Psoas muscle (tissue), 8 donors: ENCODE measurements at places on chromosomes 4 and X. TPM values are rescaled to one million over a fixed set of nuclear protein-coding genes. Genes with fewer than 3 reads are reported as not detected.

FGG gene
- 0.75 TPM for total RNA-seq

MYL5 gene
- 4.8 TPM for total RNA-seq

NLGN3 gene
- 0.32 TPM for total RNA-seq

NMU gene
- not detected for total RNA-seq

SOD3 gene
- total RNA-seq, result 3.8 TPM

ZAR1 gene
- not detected for total RNA-seq

HPGD gene
- 6.5 TPM for total RNA-seq

CFP gene
- 1.7 TPM for total RNA-seq

SLC16A2 gene
- total RNA-seq, result 2.1 TPM

BBS12 gene
- 1.6 TPM for total RNA-seq

C4orf36 gene
- not detected for total RNA-seq

- H3K36me3 ChIP-seq, result no peaks in the 10 kb centered on the region
- no peak for DNase-seq
- H3K4me1 ChIP-seq, result no peaks in the 10 kb centered on the region
- no peak overlapping the region for H3K4me3 ChIP-seq
These were observed 19.7 kb upstream of the MTM1 start for GRCh38 chrX:150548684-150549083.

- no peaks in the 10 kb centered on the region for H3K36me3 ChIP-seq
- peaks cover 7% of the 10 kb centered on the region for H3K4me1 ChIP-seq
- no peak overlapping the region for H3K4me3 ChIP-seq
- no peaks in the 10 kb centered on the region for H3K27me3 ChIP-seq
- H3K27ac ChIP-seq, result no peak overlapping the region
These were observed 42.2 kb upstream of the EPGN start for GRCh38 chr4:74266081-74266480.

- no peak overlapping the region for H3K27ac ChIP-seq
- no peaks in the 10 kb centered on the region for H3K27me3 ChIP-seq
- H3K4me3 ChIP-seq, result no peak overlapping the region
- H3K4me1 ChIP-seq, result no peaks in the 10 kb centered on the region
- DNase-seq, result no peak
These were observed 382.8 kb upstream of the CTSO start for GRCh38 chr4:156336511-156336910.

DNA sequence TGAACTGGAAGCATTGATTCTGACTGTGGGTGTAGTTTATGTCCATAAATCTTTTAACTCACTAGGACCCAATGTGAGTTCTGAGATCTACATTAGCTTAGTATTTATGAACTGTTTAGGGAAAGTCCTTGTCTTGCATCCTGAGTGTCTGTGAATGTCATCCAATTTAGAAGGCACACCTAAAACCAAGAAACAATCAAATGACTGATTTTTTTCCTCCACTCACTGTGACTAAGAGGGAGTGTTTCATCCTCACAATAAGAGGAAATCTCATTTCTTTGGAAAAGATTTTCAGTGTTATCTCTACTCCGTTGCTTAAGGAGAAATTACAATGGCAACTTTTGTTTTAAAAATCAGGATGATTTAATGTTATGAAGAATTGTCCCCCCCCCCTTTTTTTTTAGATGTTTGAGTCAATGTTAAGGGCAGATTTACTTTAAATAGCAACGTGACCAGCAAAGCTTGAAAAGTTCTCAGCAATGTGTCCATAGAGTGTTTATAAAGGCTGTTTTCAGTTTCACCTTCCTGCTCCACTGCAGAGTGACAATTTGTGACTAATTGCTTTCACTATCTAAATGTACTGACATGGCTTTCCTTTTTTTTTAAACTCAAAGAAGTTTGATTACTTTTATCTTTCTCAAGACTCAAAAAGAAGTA is 173.0 kb downstream of the SPCS3 start:
- DNase-seq, result no peak
- no peak overlapping the region for H3K27ac ChIP-seq
- H3K4me1 ChIP-seq, result no peaks in the 10 kb centered on the region
- H3K4me3 ChIP-seq, result no peak overlapping the region

DNA sequence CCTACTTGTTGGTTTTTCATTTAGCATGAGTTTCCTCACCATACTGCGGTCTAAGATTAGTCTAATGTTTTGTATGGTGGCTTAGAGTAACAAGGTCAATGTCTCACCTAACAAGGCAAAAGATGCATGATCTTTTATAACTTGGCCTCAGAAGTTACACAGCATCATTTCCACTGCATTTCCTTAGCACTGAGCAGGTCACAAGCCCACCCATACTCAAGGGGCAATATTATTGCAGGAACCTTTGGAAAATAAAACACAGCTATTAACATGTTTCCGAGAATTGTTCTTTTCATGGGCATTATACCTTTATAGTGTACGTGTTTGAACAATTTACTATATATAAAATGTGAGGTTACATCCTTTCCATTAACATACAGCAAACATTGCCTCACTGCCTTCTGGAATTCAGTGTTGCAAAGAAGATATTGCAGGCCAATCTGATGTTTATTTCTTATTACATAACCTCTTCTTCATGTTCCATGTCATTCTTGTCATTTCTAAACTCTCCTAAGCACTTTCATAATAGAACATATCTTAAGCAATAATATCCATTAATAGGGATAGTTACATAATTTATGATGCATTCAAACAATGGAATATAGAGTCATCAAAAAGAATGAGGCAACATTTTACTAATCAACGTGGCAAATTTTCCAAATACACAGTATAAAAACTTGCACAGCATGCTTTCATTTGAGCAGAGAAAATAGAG is 153.8 kb downstream of the AREG start:
- H3K27me3 ChIP-seq, result no peaks in the 10 kb centered on the region
- no peak for DNase-seq
- H3K36me3 ChIP-seq, result no peaks in the 10 kb centered on the region
- H3K4me3 ChIP-seq, result no peak overlapping the region
- no peaks in the 10 kb centered on the region for H3K4me1 ChIP-seq

DNA sequence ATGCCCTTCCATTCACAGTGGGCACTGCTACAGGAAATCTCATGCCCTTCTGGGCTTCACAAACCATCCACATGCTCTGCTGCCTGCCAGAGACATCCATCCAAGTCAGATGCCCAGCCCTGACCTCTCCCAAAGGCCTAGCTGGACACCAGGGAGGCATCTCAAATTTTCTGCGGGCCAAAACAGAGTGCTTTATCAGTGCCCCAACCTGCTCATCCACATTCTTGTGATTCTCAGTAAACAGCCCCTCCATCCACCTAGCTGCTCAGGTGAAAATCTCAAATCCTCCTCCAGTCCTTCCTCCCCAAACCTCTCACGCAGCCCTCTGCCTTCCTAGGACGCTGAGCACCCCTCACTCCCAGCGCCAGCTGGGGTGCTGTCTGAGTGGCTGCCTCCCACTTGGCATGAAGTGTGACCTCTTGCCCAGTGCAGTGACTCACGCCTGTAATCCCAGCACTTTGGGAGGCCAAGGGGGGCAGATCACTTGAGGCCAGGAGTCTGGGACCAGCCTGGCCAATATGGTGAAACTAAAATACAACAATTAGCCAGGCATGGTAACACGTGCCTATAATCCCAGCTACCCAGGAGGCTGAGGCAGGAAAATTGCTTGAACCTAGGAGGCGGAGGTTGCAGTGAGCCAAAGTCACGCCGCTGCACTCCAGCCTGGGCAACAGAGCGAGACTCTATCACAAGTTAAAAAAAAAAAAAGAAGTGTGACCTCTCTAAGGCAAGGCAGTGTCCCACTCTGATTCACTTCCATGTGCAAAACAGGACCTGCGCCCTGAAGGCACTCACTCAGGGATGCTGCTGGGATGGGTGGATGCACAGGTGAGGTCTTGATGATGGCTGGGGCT is 1.7 kb upstream of the AFAP1 start:
- no peak for DNase-seq
- H3K4me3 ChIP-seq, result no peak overlapping the region
- peaks cover 13% of the 10 kb centered on the region for H3K27me3 ChIP-seq

DNA sequence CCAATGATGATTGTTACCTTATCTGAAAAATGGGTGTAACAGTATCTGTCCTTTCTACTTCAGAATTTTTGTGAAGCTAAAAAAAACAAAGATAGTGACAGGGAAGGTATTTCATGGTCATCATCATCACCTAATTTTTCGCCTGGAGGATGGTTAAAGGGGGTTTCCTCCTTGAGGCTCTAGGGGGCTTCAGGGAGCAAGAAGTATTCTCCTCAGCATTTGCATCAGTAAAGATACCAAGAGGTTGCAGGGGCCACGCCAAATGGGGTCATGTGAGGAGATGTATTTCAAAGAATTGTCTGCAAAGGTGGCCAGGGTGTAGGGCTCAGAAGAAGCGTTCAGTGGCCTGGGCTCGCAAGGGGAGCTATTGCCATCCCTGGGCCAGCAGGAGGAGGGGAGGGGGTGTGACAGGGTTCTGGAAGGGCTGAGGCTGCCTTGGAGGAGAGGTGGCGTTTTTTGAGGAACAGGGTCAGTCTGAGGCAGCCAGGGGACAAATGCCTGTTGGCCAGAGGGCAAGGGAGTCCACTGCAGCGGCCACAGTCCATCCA is 7.3 kb upstream of the NSG1 start:
- no peaks in the 10 kb centered on the region for H3K4me1 ChIP-seq
- no peak for DNase-seq
- no peak overlapping the region for H3K4me3 ChIP-seq
- H3K27ac ChIP-seq, result no peak overlapping the region
- H3K36me3 ChIP-seq, result no peaks in the 10 kb centered on the region

DNA sequence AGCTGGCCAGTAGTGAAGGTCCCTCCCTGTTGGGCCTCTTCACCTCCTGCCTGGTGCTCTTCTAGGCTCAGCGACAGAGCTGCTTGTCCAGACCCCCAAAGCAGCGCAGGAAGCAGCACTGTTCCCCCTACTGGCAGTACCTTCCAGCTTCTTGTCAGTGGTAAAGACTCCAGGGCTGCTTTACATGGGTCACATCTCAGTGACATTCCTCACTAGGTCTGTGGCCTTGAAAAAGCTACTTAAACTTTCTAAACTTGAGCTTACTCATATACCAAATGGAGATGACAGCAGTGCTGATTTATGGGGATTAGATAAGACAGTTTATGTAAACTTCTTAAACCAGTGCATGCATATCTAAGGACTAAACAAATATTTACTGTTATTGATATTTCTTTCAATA is 117.3 kb downstream of the FAT4 start:
- peaks cover 6% of the 10 kb centered on the region for H3K36me3 ChIP-seq
- DNase-seq, result no peak
- no peak overlapping the region for H3K4me3 ChIP-seq

GRCh38 chr4:122701061-122701460 is 31.4 kb upstream of the BBS12 start:
- DNase-seq, result no peak
- H3K36me3 ChIP-seq, result no peaks in the 10 kb centered on the region
- no peak overlapping the region for H3K4me3 ChIP-seq
- H3K4me1 ChIP-seq, result peaks cover 4% of the 10 kb centered on the region

DNA sequence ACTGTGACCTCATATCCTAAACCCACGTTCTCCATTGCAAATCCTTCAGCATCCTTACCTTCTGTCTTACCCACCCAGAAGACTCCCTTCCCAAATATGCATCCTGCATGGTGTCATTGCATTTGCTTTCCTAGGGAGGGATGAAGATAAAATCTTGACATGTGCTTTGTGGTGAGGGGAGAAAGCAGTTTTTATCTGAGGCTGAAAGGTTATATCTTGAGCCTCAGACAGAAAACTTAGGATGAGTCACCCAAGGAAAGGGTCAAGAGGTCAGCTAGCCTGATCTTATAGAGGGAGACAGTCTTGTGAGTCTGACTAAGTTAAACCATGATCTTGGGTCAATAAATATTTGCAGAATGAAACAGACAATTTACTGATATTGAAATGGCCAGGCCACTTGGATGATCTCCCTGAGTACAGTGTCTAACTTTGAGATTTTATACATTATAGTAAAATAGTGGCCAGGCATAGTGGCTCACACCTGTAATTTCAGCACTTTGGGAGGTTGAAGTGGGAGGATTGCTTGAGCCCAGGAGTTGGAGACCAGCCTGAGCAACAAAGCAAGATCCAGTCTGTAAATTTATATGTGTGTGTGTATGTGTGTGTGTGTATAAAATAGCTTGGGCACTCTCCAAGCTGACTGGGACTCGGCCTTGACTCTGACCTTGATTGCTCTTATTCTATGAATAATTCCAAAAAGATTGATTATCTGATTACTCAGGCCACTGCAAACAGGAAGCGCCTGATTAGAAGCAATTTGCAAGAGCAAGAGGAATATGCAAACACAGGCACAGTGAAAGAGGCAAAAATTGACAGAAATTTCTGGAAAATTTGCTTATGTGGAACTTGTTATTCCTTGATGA is 15.4 kb upstream of the FAM9C start:
- no peaks in the 10 kb centered on the region for H3K4me1 ChIP-seq
- no peaks in the 10 kb centered on the region for H3K27me3 ChIP-seq
- no peak overlapping the region for H3K4me3 ChIP-seq
- no peak overlapping the region for H3K27ac ChIP-seq
- DNase-seq, result no peak

- no peak overlapping the region for H3K4me3 ChIP-seq
- no peak for DNase-seq
- no peaks in the 10 kb centered on the region for H3K27me3 ChIP-seq
- H3K4me1 ChIP-seq, result no peaks in the 10 kb centered on the region
- no peaks in the 10 kb centered on the region for H3K36me3 ChIP-seq
These were observed 68.7 kb upstream of the ADAD1 start for GRCh38 chr4:122309988-122310626.

- H3K27me3 ChIP-seq, result no peaks in the 10 kb centered on the region
- no peaks in the 10 kb centered on the region for H3K4me1 ChIP-seq
- H3K4me3 ChIP-seq, result no peak overlapping the region
- no peak overlapping the region for H3K27ac ChIP-seq
- DNase-seq, result no peak
These were observed 99.8 kb downstream of the ARSF start for GRCh38 chrX:3141031-3141430.

- no peak overlapping the region for H3K27ac ChIP-seq
- peaks cover 3% of the 10 kb centered on the region for H3K4me1 ChIP-seq
- H3K4me3 ChIP-seq, result no peak overlapping the region
- no peaks in the 10 kb centered on the region for H3K36me3 ChIP-seq
- H3K27me3 ChIP-seq, result no peaks in the 10 kb centered on the region
These were observed 5.1 kb upstream of the DHX15 start for GRCh38 chr4:24589448-24589847.

DNA sequence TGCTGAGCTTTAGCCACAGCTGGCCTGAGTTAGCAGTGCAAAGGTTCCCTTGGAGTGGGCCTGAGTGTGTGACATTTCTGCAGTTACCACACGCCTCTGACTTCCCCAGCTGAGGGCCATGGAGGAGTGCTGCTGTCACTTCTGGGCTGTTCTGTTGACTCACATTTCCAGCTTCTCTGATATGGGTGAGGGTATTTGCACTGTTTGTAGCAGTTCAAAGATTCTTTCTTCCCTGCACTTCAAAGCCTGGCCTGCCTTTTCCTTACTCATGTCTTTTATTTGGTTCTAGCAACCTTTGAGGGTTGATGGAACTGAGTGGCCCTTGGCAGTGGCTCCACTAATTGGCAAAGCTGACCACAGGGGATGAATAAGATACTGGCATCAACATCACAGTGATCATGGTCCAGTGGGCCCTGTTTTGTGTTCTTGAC is 26.4 kb upstream of the SCML1 start:
- no peak for DNase-seq
- H3K27me3 ChIP-seq, result peaks cover 14% of the 10 kb centered on the region
- no peaks in the 10 kb centered on the region for H3K4me1 ChIP-seq
- H3K36me3 ChIP-seq, result no peaks in the 10 kb centered on the region
